Fibroblast of skin of abdomen (primary cell): ENCODE measurements at places on chromosomes 2 and 18.

DNA sequence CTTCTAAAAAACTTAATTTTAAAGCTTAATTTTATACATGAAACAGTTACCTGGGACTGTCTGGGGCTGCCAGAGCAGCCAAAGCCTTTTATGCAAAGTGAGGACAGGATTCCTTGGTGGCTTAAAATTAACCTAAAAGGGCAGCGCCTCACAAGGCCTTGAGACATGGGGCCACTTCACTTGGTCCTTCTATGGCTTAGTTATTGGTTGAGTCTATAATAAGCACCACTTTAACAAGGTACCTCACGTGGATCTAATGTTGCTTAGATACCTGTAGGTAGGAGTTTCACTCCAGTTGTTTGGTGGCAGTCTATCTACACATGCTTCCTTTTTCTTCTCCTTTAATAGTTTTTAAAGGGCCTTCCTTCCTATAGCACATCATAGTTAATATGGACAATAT, 51.6 kb downstream of the EIF2AK3 start:
- no peak for DNase-seq

GRCh38 chr2:203673933-203674332, 32.5 kb upstream of the CD28 start:
- DNase-seq, result peak; percentile 40

- peak; percentile 38 for DNase-seq
Measured at GRCh38 chr2:38601463-38602135, 1.1 kb downstream of the HNRNPLL start.

- peak; percentile 47 for DNase-seq
Measured at GRCh38 chr2:112048887-112049286, 6.2 kb upstream of the TMEM87B start.

- no peak for DNase-seq
Measured at GRCh38 chr2:54143780-54144179, 28.4 kb downstream of the ACYP2 start.

DNA sequence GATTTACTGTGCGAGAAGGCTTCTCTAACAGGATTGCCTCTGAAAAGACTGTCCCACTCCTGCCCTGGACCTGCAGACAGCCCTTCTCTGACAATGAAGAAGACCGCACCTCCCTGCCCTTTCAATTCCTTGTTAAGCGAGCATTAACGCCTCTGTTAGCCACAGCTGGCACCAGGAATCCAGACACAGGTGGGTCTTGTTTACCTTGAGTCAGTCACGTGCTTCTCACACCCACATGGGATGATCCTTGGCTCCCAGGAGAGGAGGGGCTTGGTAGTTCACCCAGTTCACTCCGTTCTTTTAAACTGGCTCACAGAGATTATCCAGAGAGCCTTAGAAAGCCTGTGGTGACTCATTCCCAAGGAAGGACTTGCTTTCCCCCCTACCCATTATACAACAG, 410.5 kb upstream of the MEIS1 start:
- no peak for DNase-seq

- DNase-seq, result no peak
Measured at GRCh38 chr18:13392899-13393298, 174.3 kb downstream of the LDLRAD4 start.

DNA sequence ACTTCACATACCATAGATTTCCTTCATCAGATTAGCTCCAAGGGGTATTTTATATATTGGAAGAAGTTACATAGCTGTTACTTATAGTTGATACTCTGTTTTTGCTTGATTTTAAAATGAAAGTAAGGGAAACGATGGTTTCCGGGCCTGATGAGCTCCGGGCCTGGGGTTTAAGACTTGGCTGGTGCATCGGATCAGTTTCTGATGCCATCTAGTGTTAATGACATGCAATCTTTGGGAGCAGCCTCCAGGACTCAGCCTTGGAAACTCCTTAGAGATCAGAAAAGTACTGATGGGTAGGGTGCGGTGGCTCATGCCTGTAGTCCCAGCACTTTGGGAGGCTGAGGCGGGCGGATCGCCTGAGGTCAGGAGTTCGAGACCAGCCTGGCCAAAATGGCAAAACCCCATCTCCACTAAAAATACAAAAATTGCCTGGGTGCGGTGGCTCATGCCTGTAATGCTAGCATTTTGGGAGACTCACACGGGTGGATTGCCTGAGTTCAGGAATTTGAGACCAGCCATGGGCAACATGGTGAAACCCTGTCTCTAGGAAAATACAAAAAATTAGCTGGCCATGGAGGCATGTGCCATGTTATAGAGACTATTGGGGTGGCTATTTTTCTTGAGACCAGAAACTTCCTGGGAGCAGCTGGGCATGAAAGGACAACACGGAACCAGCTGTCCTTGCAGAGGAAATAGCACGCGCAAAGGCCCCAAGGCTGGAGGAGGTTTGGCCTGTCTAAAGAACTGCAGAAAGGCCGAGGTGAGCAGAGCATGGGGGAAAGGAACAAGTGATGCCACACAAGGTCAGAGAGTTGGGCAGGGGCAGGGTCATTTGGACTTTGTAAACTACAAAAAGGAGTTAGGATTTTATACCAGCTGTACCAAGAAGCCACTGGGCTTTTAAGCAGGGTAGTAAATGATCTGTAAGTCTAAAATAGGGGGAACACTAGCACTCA, 46.9 kb upstream of the CNOT11 start:
- DNase-seq, result peak; percentile 82

DNA sequence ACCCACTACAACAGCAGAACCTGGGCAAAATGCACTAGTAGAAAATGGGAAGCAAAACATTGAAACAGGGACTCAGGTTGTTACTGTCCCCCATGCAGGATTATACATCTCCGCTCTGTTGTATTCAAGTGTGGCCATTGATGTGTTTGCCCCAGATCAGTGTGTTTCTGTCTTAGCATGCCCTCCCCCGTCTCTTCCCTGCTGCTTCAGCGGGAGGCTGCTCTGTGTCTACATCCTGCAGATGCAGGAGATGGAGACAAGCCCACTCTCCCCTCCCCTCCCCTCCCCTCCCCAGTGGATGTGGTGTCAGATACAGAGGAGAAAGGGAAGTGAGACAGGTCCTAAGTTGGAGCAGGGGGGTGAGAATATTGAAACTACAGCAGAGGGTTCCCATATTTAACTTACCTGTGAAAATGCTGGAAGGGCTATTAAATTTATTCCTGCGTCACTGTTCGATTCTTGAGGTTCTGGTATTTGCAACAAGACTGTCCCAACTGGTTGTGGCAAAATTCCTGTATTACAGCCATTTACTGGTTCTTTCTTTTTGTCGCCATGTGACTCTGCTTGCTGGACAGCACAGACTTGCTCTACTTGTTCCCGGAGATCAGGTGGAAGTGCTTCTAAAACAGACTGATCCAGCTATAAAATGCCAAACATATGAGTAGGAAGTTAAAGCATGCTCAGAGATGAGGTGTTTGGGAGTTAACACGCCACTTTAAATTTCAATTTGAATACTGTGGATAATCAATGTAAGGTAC, 67.0 kb downstream of the EIF5B start:
- DNase-seq, result no peak

DNA sequence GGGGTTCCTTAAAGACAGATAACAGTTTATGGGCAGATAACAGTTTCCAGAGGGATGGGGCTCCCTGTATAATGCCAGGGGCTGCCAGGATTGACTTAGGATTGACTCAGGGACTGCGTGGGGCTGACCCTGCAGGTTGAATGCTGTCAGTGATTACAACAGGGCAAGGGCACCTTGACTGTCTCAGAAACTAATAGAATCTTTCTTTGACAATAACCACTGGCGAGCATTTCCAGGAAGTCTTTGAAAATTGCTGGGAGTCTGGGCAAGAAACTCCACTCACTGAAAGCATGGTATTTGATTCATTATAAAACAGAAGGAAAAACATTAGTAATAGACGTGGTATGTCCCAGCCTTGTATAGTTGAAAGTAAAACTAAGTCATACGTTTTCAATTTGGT, 101.0 kb downstream of the GPD2 start:
- peak; percentile 77 for DNase-seq

DNA sequence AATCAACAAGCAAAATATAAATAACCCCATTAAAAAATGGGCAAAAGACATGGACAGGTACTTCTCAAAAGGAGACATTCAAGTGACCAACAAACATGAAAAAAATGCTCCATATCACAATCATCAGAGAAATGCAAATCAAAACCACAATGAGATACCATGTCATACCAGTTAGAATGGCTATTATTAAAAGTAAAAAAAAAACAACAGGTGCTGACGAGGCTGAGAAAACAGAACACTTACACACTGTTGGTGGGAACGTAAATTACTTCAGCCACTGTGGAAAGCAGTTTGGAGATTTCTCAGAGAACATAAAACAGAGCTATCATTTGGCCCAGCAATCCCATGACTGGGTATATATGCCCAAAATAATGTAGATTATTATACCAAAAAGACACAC, 69.1 kb downstream of the CWC22 start:
- no peak for DNase-seq

DNA sequence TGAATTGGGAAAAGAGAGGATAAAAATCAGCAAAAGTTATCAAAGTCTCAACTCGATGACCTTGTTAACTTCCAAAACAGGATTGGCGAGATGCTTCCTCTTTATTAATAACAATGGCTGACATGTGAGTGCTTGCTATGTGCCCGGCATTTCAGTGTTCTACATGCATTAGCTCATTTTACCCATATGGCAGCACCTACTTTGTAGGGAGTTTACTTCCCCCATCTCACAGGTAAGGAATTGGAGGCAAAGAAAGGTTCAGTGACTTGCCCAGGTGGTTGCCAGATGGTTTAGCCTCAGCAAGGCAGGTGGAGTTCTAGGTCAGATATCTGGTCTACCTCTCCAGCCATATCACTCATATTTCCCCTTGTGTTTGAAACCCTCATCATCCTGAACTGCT, 12.4 kb downstream of the TFCP2L1 start:
- DNase-seq, result no peak

DNA sequence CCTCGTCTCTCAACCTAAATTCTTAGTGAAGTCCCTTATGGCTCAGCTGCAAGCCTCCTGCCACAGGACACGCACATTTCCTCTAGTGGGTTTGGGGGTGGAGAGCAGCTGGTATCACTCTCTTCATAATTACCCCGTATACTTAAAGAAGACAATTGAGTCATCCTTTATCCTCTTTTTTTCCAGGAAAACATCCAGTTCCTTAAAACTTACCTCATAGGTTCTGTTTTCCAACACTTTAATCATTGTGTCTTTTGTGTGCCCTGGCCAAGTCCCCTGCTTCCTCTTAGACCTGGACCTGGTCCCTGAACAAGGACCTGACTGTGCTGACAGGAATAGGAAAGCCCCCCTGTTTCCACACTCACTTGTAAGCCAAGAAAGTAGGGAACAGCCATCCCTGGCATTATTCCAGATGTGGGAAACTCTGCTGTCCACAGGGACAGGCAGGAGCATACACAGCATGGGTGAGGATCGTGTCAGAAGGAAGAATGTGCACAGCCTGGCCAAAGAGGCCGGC, 42.3 kb upstream of the MYO1B start:
- DNase-seq, result peak; percentile 78
